ENCODE measurements at places on chromosomes 6 and 20.

- peak; percentile 53 for DNase-seq
These were observed 666 bp downstream of the TPD52L1 start for GRCh38 chr6:125154118-125154760.

- no peak for DNase-seq
These were observed 217.0 kb upstream of the MYLIP start for GRCh38 chr6:15911753-15912504.

DNA sequence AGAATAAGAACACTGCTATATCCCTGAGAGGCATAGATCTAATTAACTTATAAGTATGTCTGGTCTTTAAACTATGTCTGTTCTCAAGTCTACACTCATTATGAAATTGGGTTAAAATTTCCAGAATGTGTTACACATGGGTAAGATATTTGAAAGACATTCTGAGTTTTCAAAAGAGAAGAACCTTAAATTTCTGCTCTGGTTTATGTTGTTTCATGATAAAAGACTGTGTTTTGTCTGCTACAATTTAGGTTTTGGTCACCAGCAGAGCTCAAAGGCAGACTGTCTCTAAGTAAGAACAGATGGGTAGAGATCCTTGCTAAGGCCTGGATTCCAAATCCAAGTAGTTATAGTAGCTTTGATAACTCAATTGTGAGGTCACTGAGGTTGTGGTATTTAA, 6.0 kb downstream of the STMND1 start:
- DNase-seq: no peak

- DNase-seq: no peak
These were observed 179.6 kb downstream of the TFAP2C start for GRCh38 chr20:56808732-56809131.

DNA sequence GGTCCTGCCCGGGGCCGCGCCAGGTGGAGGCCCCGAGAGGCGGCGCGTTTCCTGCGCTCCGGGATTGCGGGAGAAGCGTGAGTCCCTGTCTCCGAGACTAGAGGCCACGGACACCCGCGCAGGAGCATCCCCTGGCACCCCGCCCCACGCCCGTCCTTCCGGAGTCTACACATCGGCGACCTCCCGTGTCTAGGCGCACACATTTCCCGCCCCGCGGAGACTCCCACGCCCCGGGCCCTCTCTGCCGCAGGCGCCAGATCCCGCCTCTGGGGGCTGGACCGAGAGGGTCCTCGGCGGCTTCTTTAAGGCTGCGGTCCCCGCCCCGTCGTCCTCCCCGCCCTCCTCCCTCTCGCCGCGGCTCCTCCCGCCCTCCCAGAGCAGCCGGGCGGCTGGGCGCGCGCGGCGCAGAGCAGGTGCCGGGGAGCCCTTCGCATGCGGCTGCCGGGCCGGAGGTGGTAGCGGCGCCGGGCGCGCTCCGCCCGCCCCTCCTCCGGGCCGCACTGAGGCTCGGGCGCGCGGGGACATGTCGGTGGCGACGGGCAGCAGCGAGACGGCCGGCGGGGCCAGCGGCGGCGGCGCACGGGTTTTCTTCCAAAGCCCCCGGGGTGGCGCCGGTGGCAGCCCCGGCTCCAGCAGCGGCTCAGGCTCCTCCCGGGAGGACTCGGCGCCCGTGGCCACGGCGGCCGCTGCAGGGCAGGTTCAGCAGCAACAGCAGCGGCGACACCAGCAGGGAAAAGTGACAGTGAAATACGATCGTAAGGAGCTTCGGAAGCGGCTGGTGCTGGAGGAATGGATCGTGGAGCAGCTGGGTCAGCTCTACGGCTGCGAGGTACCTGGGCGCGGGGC, at the start of gene PPP1R14C:
Gene PPP1R14C, plus strand, starts transcription at position 375 of the 846 bp plus-strand sequence. Its CDS starts 149 bp downstream, at position 524.
- DNase-seq: peak; percentile 78

DNA sequence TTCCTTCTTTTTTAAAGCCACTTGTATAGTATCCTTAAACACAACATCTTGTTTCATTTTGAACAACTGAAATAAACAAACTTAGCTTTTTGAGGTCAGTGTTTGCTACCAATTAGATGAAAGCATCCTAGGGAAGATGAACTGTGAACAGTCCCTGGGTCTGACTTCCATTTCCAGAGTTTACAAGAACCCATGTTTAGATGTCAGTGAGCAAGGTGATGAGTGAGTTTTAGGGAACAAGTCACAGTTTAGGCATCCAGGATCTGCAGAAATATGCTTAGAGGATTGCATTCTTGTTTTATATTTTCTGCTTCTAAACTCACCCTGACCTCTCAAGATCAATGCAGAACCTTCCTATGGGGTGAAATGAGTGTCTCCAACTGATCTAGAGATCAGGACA, 3.0 kb downstream of the ZC2HC1B start:
- no peak for DNase-seq

DNA sequence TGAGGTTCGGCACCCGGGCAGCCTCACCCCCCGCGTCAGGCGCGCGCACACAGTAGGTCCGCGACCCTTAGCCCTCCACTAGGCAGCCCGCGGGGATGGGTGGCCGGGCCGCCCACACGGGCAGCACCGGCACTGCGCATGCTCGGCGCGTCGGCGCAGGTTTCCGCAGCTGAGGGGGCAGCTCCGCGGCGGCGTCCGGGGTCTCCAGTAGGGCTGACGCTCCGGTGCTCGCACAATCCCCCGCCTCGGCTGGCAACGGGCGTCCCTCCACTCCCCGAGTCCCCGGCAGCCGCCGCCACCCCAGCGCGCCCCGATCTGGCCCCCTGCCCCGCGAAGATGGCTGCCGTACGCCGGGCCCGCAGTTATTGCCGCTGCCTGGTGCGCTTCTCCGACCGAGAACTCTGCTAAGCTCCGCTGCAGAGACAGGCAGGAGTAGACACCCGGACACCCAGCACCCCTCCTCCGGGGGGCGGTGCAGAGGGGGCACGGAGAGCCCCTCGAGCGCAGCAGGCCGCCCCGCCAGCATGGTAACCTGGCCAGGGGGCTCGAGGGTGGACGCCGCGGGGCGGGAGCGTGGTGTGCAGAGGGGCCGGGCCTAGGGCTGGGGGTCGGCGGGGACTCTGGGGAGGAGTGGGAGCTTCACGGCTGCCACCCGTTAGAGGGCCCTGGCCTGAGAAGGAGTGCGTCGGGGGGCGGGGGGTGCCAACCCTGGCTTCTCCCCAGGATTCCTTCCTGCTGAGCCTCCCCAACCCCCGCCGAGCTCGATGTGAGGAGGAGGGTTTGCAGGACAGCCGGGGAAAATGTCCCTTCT, at the start of gene FBXO9:
Gene FBXO9, plus strand, starts transcription at position 139 of the 811 bp plus-strand sequence. Its CDS starts 386 bp downstream, at position 525.
- peak; percentile 83 for DNase-seq

GRCh38 chr6:40588480-40588879, 1.3 kb upstream of the LRFN2 start:
- DNase-seq: no peak

GRCh38 chr6:67736161-67736560, 898.9 kb upstream of the ADGRB3 start:
- no peak for DNase-seq

DNA sequence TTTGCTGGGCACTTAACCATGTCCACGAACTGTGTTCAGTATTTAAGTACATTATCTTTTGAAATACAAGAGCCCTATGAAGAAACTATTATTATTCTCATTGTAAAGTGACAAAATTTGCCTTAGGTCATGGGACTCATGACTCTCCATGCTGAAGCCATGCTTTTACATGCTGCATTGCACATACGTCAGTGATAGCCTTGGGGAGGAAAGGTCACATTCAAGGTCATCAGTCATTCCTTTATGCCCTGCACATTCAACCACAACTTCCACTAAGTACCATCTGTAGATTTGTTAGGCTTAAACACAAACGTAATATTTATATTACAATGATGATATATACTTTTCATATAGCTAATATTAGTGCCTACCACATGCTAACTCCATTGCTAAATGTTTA, 292.7 kb downstream of the TBC1D7 start:
- DNase-seq: no peak

DNA sequence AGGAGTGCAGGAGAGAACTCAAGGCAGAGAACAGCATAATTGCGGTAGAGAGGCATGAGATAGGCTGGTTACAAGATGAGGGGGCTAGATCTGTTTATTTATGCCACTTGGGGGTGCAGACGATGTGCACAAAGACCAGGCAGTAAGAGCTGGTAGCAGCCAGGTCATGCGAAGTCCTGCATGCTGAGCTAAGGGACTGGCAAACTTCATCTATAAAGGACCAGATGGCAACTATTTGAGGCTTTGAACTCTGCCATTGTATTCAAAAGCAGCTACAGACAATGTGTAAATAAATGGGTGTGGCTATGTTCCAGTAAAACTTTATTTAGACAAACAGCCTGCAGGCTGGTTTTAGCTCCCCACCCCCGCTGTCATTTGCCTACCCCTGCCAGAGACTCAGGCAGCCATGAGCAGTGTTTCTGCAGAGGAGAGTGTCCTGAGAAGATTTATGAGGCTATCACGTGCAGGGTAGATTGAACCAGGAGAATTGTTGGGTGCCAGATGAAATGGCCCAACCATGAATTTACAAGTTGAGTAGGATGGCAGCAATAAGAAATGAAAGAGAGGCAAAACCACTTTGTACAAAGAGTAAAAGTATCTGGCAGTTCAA, 253.4 kb upstream of the MOCS1 start:
- no peak for DNase-seq

DNA sequence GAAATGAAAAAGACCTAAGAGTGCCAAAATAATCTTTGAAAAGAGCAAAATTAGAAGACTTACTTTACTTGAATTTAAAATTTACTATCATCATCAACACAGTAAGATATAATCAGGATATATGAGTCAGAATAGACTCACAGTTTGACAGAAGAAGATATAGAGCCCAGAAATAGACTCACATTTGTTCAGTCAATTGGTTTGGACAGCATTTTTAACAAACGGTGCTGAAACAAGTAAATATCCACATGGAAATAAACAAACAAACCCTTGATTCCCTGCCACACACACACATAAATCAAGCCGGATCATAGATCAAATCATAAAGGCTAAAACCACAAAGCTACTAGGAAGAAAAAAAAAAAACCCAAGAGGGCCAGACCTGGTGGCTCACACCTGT, 291.1 kb downstream of the ADGRG6 start:
- DNase-seq: no peak

DNA sequence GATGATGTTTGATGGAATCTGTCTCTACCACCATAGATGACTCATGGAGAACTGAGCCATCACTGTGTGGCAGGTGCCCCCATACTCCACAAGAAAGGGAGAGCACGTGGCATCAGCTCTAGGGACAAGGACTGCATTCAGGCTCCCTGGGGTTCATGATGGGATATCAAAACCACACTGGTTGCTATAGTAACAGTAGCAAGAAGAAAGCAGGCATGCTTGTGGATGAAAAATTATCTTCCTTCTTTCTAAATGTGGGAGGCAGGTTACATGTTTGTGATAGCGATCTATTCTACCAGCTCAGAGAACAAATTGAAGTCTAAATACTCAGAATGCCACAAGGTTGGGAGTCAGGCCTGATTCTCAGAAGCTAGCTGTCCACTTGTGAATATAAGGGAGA, 224.2 kb downstream of the ARHGAP18 start:
- DNase-seq: no peak

DNA sequence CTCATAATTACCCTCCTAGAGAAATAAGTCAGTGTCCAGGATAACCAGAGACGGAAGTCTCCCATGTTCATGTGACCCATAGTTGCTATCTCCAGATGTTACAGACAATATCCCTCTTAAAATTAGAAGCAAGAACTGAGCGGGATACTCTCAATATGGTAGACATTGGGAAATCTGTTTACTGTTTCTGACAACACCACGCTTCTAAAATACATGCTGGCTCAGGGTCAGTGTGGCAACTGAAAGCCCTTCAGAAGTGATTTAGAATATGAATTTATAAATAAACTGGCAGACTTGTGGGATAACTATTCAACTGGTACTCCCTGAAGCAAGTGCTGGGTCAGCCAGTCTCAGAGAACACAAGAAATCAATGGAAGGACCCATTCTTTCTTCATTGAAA, 108.6 kb downstream of the TASP1 start:
- no peak for DNase-seq

DNA sequence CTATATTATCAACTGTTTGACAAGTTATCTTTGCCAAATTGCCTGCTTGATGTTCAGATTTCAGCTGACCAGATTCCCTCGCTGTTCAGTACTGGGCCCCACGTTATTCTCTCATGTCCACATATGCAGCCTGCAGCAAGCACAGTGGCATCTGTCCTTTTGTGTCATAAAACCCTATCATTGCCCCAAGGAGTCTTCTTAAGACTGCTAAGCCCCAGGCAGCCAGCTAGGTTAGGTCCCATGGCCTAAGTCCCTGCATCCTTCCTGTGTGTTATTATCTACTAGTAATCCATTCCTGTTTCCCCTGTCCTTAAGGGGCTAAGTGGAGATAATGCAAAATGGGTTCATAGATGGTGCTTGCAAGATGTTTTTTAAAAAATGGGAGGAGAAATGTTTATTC, 7.2 kb downstream of the KDM1B start:
- DNase-seq: no peak

GRCh38 chr6:78781001-78781400, 86.3 kb upstream of the IRAK1BP1 start:
- DNase-seq: no peak

GRCh38 chr20:21177767-21178166, 51.9 kb downstream of the KIZ start:
- DNase-seq: no peak

- no peak for DNase-seq
These were observed 64.8 kb upstream of the POU3F2 start for GRCh38 chr6:98769546-98769945.

DNA sequence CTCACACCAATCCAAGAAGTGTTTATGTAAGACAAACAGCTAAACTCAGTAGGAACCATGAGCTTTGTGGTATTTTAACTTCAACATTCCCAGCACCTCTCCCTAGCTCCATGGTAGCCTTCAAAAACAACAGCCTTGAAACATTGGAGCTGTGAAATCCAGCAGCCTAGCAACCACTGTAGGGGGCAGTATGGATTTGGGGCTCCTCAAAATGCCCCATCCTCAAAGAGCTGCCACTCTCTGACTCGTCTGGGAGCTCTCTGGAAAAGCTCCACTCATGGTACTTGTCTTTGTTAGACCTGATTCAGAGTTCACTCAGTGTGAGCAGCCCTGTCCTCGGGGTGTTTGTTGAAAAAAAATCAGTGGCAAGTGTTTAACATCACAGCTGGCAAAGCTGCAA, 82.9 kb downstream of the KIF6 start:
- DNase-seq: no peak

- no peak for DNase-seq
These were observed 370.2 kb downstream of the UTRN start for GRCh38 chr6:144655376-144655775.

- no peak for DNase-seq
These were observed 87.6 kb upstream of the E2F3 start for GRCh38 chr6:20313960-20314530.

DNA sequence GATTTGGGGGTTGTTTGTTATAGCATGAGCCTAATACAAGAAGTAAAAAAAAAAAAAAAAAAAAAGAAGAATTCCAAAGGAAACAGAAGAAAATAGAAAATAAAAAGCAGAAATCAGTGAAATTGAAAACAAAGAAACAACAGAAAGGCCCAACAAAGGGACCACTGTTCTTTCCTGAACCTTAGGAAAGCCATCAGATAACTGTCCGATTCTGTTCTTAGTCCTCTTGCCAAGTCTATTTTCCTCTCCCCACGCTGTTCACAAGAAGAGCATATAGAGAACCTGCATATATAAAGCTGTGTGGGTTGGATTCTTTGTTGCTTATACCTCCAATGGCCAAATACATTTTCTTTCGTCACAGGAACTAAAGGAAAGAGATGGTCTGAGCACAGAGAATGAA, 38.0 kb upstream of the IPCEF1 start:
- DNase-seq: no peak

- DNase-seq: no peak
These were observed 110.3 kb downstream of the SOD2 start for GRCh38 chr6:159582736-159583135.

- no peak for DNase-seq
These were observed 220.8 kb downstream of the ERMARD start for GRCh38 chr6:169972101-169972651.

Data from nephron progenitor cell (in vitro differentiated cells).